A549 treated with ZK216348 at 1 μM for 4 hours (cell line): ENCODE measurements at places on chromosomes 1 and 21. TPM values are rescaled to one million over a fixed set of nuclear protein-coding genes. Genes with fewer than 3 reads are reported as not detected.

Gene OPRD1
- 0.02 to 0.08 TPM (median 0.03 TPM) in 5 replicates for total RNA-seq

Gene SH3BGRL3
- 121 to 161 TPM (median 145 TPM) in 5 replicates for total RNA-seq

Gene ELF3
- total RNA-seq = 176 to 238 TPM (median 207 TPM) in 5 replicates

Gene TRPM2
- 4.8 to 9.0 TPM (median 8.0 TPM) in 5 replicates for total RNA-seq

Gene TLCD4
- total RNA-seq = 2.9 to 13.1 TPM (median 9.3 TPM) in 5 replicates

Gene KDF1
- 0.08 TPM in 2 of 5 replicates, not detected in the others for total RNA-seq

Gene LCK
- total RNA-seq = not detected in 5 replicates

Gene SEC16B
- 0.43 to 1.1 TPM (median 0.79 TPM) in 5 replicates for total RNA-seq
